ENCODE measurements at places on chromosomes 7 and 10.
A peak's percentile ranks its signal among the peaks of the same experiment; 100 is the strongest.

- DNase-seq = no peak
Measured at GRCh38 chr7:71442492-71443190, 310.7 kb downstream of the GALNT17 start.

- no peak for DNase-seq
Measured at GRCh38 chr10:46514431-46514861, 42.0 kb downstream of the GPRIN2 start.

- no peak for DNase-seq
Measured at GRCh38 chr7:30838008-30838407, 66.8 kb downstream of the MINDY4 start.

GRCh38 chr7:39746103-39746819 lies 122.9 kb downstream of the RALA start:
- DNase-seq = peak; percentile 63

DNA sequence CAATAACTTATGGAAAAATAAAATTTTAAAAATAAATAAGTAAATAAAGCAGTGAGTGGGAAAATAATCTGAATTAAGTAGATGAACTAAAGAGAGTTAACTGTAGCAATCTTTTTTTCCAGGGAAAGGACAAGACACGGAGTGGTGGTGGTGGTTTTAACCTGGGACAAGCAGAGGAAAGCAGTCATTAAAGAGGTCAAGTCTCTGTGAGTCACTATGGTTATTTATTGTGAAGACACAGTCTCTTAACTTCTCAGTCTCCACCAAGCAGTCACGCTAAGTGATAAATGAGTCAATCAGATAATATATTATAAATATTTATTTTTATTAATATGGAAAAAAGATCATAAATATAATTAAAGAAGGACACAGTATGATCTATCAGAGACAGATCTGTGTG lies 228.1 kb upstream of the MEOX2 start:
- DNase-seq = no peak

- DNase-seq = no peak
Measured at GRCh38 chr10:7475939-7476338, 65.1 kb upstream of the SFMBT2 start.

Data from anterior cingulate cortex (tissue), 58 donors.